Activated CD8-positive, alpha-beta memory T cell treated with anti-CD3 and anti-CD28 coated beads for 24 hours (primary cell): ENCODE measurements at places on chromosomes 5 and 9.

- no peak for DNase-seq
Observed at GRCh38 chr5:122363623-122364022, 51.6 kb downstream of the SNCAIP start.

GRCh38 chr5:54148067-54148845, 162.1 kb downstream of the ARL15 start:
- no peak for DNase-seq

DNA sequence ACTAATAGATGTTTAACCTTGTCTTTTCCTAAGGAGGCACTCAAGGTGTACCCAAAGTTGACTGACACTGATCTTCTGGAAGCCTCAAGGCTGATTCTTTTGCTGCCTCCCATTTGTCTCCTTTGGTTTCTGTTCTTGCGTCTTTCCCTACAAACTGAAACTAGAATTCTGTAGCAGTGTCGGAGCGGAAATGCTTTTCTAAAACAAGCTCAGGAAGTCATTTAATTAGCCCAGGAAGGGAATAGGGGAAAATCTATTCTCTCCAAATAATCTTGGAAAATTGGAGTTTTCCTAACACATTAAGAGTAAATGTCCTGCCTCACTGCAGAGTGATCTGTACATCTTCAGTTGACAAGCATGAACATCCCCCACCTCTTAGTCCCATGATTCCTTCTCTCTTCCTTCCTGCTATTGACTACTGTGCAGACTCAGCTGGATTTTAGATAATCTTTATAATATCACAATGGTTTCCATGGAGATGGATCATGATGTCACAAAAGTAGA, 182.7 kb downstream of the NR3C1 start:
- DNase-seq: no peak

DNA sequence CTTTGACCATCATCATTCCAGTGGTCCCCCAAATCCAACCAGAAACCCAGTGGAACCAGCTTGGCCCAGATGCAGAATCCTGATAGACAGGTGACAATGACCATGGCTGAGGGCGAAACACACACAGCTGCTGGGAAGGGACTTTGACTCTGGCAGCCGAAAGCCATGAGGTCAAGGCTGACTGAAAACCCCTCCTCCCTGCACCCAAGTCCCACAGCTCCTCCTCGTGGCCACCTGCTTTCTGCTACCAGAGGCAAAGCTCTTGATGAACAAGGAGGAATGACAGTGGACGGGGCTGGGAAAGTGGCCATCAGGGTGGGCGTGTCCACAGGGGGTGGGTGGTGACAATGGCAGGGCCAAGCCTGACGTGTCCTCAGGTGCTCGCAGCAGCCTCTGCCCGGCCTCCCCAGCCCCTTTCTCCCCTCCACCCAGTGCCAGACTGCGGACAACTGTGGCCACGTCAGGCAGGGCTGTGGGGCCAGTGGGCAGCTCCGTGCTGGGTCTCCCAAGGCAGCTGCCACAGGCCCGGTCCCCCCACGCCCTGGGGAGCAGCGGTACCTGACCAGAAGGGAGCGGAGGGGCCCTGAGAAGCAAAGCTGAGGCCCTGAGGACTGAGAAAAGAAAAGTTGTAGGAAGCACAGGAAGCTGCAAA, 30.8 kb upstream of the SARDH start:
- peak; percentile 49 for DNase-seq

DNA sequence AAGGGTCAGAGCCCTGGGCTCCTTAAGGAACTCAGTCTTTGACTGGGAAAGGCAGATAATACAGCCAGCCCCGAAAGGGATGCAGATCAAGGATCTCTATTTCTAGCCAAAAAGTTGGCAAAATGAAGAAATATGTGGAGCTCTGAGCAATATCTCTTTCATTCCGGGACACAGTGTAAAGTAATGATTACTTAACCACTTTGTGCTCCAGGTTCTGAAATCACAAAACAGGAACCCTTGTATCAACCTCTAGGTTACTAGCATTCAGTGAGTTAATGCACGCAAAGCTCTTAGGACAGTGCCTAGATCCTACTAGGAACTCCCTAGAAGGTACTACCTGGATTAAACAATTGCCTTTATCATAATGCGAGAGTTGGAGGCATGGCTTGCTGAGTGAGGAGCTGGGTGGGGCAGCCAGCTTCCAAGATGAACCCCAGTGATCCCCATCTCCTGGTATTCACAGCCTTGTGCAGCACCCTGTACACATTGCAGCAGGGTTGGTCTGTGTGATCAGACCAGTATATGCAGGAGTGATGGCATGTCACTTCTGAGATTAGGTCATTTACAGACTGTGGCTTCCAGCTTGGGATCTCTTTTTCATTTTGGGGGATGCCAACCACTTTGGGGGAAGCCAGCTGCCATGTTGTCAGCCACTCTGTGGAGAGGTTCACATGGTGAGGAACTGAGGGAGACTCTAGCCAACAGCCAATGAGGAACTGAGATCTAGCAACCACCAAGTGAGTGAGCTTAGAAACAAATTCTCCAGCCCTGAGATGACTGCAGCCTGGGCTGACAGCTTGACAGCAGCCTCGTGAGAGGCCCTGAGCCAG, 103.1 kb upstream of the SLC44A1 start:
- no peak for DNase-seq

- no peak for DNase-seq
Observed at GRCh38 chr5:93909356-93909755, 168.0 kb upstream of the POU5F2 start.

GRCh38 chr5:84622461-84622860, 237.8 kb upstream of the EDIL3 start:
- no peak for DNase-seq

- no peak for DNase-seq
Observed at GRCh38 chr9:121818841-121819427, 167.5 kb downstream of the DAB2IP start.

GRCh38 chr9:116337015-116337414, 183.4 kb downstream of the PAPPA start:
- no peak for DNase-seq

GRCh38 chr5:115320006-115320405, 23.6 kb upstream of the CCDC112 start:
- no peak for DNase-seq

DNA sequence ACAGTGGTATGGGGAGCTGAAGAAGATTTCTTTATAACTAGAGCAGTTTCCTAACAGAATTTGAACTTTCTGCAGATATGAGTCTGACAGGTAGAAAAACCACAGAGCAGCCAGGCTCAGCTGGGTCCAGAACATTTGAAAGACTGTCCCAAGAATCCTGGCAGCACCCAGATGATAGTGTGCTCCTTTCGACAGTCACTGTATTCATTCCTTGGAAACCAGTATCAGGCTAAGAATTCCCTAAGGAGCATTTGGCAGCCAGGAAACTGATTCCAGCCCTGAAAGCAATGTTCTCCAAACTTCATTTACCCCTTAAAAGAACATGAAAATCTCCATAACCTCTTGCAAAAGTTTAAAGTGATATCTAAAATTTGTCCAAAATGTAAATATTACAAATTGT, 123.0 kb upstream of the MTAP start:
- no peak for DNase-seq

DNA sequence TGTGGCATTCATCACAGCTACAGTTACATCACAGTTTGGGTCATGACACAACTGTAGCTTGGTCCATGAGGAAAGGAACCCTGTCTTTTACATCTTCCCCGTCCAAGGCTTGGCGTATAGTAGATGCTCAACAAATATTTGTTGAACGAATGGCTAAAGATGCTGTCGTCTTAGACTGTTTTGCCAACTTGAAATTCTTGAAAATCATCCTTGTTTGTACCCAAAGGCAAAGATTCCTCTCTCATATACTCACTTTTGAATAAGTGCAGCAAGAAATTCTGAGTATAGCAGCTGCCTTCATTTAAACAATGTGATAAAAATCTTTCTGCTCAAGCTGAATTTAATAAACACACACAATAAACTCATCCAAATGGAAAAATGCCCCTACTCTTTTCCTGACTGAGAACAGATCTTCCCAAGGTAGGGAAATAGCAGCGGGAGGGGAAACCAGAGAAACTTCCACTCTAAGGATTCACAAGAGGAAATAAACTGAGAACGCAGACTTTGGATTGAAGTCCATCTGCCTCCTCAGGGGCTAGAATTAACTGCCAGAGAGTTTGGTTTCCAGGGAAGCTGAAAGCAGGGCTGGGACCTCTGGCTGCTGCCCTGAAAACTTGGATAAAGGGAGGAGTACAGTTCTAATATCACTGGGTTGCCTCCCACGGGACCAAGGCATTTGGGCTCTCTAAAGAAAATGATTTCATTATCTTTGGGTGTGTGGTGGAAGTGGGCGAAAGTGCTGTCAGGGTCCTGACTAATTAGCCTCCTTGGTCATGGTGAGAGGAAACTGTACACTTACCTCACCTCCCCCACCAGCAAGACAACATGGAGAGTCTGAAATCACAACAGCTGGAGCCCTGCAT, 99.1 kb downstream of the DPYSL3 start:
- DNase-seq: no peak

DNA sequence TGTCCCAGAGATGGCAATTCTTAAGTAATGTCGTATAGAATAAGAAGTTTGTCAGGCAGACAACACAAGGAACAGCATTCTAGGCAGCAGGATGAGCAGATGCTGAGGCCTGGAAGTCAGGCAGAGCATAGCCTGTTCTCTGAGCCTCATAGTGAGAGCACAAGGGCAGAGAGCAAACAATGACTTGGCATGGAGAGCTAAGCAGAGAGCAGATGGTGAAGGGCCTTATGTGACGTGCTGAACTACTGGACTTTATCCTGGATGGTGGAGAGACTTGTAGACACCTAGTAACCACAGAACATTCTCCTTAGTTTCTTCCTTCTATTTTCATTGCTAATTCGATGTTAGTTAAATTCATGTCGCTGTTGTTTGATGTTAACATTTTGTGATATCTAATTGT, 60.1 kb downstream of the KCTD16 start:
- no peak for DNase-seq

GRCh38 chr9:2469681-2470221, 151.8 kb upstream of the VLDLR start:
- DNase-seq: no peak

DNA sequence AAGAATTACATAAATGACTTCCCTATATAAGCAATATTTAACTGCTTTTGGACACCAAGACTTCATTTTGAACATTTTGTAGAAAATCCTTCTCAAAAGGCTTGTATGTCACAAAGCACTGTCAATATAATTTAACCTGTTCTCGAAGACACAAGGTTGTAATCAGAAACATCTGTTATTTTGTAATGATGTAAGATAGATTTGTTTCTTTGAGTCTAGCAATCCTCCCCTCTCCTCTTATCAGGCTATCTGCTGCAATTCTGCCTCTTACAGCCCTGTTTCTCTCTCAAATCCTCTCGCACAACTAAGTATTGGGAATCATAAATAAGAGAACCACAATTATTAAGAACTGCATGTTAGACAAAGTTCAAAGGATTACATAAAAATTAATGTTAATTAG, 18.6 kb upstream of the TARS1 start:
- DNase-seq: no peak

DNA sequence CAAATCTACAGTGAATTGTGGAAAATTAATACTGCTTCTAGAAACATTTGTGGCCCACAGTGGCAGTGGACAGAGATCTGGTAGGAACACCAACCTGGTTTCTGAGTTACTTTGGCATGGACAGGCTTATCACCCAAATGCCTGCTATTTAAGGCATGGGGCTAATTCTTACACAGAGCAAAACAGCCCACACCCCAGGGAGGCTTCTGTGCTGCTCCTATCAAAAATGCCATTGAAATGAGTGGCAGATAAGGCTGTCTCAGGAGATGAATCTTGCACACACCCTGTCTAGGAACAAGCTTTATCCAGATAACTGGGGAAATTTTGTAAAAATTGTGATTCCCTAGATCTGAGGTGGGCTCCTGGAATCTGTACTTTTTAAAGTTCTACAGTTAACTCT, 307.1 kb downstream of the TLE1 start:
- DNase-seq: no peak

DNA sequence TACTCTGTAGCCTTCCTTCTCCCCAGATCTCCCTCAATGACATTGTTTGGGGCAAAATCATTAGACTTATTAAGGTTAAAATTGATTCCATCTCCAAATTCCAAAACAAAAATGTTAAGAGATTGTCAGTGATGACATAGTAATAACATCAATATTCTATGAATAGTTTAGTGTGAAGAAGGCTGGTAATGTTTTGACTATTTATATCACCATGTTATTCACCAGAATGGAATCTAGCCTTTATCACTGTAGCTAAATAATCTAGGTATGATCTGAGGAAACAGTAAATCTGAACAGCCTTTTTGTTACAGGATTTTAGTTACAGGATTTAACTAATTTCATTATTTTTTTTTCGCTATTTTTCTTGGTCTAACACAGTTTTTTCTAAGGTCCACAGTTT, 929 bp upstream of the PLPP6 start:
- no peak for DNase-seq

DNA sequence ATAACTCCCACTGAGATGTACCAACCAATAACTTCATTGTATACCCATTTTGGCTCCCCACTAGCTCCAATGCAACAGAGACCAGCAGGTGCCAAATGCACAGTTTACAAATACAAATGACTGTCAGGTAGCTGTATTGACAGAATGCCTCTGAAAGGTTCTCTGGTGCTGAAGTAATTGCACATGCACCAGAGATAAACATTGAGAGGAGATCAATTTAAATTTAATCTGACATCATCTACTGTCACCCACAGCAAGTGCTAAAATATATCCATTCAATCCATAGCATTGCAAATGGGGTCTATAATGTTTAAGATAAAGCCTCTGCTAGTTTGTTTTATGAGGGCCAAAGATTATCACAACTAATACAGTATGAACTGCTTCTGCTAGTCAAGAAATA, 80.2 kb downstream of the STX17 start:
- no peak for DNase-seq

GRCh38 chr5:168844922-168845296, 265.7 kb upstream of the PANK3 start:
- no peak for DNase-seq

DNA sequence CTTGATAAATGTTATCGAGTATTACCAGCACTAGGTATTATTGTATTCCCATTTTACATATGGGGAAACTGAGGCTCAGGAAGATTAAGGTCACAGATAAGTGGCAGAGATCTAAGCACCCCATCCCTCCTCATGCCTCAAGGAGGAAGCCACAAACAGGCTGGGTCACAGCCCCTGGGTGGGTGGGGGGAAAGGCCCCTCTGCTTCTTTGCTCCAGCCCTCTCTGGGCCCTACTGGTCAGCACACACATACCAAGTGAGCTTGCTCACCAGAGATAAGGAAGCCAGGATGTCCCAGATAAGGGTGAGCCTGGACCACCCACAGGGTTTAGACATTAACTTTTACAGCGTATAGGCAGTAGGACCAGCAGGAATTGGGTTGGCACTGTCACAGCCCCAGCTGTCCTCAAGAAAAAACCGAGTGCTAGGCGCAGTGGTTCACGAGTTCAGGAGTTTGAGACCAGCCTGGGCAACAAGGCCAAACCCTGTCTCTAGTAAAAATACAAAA, 45.3 kb downstream of the STK10 start:
- no peak for DNase-seq

GRCh38 chr5:112186401-112186990, 232.6 kb downstream of the EPB41L4A start:
- no peak for DNase-seq

- peak; percentile 78 for DNase-seq
Observed at GRCh38 chr5:149434162-149435014, 55.3 kb upstream of the IL17B start.
